ENCODE measurements at places on chromosomes 5 and 9. TPM values are rescaled to one million over a fixed set of nuclear protein-coding genes. Genes with fewer than 3 reads are reported as not detected.

ITGA2 gene
- 14.7 TPM for total RNA-seq

CDH10 gene
- total RNA-seq: 0.08 TPM

CER1 gene
- not detected for total RNA-seq

TRIO gene
- 61.3 TPM for total RNA-seq

PCDHA7 gene
- under 0.01 TPM for total RNA-seq

HEMGN gene
- total RNA-seq: not detected

TMOD1 gene
- total RNA-seq: 1.5 TPM

C5orf46 gene
- total RNA-seq: not detected

SEMA6A gene
- total RNA-seq: 3.4 TPM

LHX3 gene
- total RNA-seq: not detected

TMC1 gene
- total RNA-seq: not detected

NME5 gene
- 1.7 TPM for total RNA-seq

NNT gene
- total RNA-seq: 45.4 TPM

MRPL50 gene
- total RNA-seq: 10.3 TPM

ZFP2 gene
- total RNA-seq: 0.39 TPM

AK1 gene
- total RNA-seq: 71.8 TPM
